ENCODE measurements at places on chromosomes 3 and 15.

- DNase-seq: no peak
These were observed 15.9 kb downstream of the CHL1 start for GRCh38 chr3:212432-212831.

DNA sequence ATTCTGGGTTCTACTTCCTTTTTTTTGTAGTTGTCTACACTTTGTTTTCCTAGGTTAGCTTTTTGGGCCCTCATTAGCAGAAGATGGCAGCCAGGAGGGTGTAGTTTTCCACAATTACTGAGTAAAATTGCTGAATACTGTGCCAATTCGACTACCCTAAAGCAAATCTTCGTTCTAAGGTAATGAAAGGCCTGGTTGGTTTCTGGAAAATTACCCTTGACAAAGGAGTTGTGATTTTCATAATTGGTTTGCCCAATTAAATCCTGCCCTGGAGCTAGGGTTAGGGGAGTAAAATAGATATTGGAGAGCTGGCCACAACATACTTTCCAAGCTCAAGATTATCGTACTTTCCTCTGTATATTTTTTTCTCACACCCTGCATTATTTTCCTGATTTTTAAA, 293.0 kb downstream of the OXSM start:
- no peak for DNase-seq

- no peak for DNase-seq
These were observed 34.7 kb upstream of the PHLDB2 start for GRCh38 chr3:111824351-111824750.

DNA sequence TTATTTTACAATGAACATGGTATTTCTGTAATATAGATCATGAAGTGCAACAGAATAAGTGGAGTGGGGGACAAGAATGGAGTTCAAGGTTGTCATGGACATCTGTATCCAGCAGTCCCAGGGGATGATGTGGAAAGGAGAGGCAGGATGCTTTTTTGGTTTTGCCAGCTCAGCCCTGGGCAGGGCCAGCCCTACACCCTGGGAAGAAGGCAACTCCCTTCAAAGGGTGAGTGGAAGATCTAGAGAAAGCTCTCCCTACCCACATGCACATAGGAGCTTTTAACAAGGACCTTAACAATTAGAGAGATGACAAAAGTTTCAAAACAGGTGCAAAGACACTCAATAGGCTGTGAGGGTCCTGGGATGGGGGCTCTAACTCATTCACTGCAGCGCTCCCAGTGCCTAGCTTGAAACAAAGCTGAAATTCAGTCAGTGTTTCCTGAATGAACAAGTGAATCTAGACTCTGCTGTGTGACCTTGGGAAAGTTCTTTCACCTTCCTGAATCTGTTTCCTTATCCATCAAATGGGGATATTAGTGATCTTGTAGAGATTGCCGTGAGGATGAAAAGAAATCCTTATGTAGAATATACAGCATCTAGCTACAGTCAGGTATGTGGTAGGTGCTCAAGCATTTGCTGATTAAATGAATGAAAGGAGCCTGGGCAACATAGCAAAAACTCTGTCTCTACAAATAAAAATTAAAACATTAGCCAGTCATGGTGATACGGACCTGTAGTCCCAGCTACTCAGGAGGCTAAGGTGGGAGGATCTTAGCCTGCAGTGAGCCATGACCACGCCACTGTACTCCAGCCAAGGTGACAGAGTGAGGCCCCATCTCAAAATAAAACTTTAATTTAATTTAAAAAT, 14.3 kb downstream of the BHLHE40 start:
- no peak for DNase-seq

- DNase-seq: no peak
These were observed 231.3 kb downstream of the VPS13C start for GRCh38 chr15:61828860-61829513.
